ENCODE measurements at places on chromosomes 3 and 15. TPM values are rescaled to one million over a fixed set of nuclear protein-coding genes. Genes with fewer than 3 reads are reported as not detected.
A peak's percentile ranks its signal among the peaks of the same experiment; 100 is the strongest.

FOXB1 gene
- total RNA-seq: not detected

CPNE9 gene
- not detected for total RNA-seq

SLC27A2 gene
- not detected for total RNA-seq

TRAIP gene
- 0.91 TPM for total RNA-seq

CLSTN2 gene
- total RNA-seq: 25.4 TPM

ARL14 gene
- total RNA-seq: not detected

ITIH1 gene
- total RNA-seq: not detected

ARGFX gene
- not detected for total RNA-seq

BFSP2 gene
- not detected for total RNA-seq

NR1D2 gene
- total RNA-seq: 21.1 TPM

HHATL gene
- total RNA-seq: 12.3 TPM

SLC33A1 gene
- total RNA-seq: 31.6 TPM

GLDN gene
- not detected for total RNA-seq

UQCRC1 gene
- 390 TPM for total RNA-seq

GRCh38 chr15:93583968-93584367 is 495.0 kb upstream of the RGMA start:
- no peak for DNase-seq

GRCh38 chr3:100966807-100967206 is 26.4 kb downstream of the ABI3BP start:
- DNase-seq: no peak

GRCh38 chr3:151431940-151432339 is 28.9 kb downstream of the IGSF10 start:
- DNase-seq: peak; percentile 66

- DNase-seq: no peak
These were observed 50.3 kb downstream of the BTLA start for GRCh38 chr3:112448939-112449338.

- DNase-seq: no peak
These were observed 35.9 kb downstream of the EIF4E3 start for GRCh38 chr3:71689291-71689690.

- peak; percentile 22 for DNase-seq
These were observed 758.0 kb downstream of the NTRK3 start for GRCh38 chr15:87498560-87498959.

DNA sequence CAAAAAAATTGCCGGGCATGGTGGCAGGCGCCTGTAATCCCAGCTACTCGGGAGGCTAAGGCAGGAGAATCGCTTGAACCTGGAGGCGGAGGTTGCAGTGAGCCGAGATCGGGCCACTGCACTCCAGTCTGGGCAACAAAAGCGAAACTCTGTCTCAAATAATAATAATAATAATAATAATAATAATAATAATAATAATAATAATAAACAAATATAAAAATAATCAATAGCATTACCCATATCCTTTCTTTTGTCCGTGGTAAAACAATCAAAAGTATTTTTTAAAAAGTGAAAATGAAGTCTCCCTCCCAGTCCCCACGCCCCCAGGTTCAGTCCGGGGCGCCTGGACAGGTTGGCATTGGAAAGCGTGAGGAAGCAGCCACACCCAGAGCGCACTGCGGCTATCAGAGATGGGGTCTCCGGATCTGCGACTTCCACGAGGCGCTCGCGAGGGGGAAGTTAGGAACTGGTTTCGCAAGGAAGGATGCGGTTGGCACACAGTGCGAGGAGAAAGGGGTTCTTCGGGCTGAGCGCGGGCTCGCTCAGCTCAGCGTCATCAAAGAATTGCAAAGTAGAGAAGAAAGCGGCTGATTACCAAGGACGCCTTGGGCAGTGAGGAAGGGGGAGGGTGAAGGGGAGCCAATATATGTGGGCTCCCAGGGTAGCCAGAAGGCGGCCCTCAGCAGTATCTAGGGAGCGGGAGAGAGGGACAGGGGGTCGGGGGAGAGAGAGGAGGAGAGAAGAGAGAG is 69.5 kb upstream of the EPHB3 start:
- DNase-seq: no peak

- DNase-seq: no peak
These were observed 65.2 kb downstream of the LPP start for GRCh38 chr3:188219147-188219546.

GRCh38 chr15:31367730-31368344 is 41.2 kb downstream of the KLF13 start:
- DNase-seq: no peak

- DNase-seq: no peak
These were observed 276.2 kb upstream of the CTNNB1 start for GRCh38 chr3:40923143-40923542.

DNA sequence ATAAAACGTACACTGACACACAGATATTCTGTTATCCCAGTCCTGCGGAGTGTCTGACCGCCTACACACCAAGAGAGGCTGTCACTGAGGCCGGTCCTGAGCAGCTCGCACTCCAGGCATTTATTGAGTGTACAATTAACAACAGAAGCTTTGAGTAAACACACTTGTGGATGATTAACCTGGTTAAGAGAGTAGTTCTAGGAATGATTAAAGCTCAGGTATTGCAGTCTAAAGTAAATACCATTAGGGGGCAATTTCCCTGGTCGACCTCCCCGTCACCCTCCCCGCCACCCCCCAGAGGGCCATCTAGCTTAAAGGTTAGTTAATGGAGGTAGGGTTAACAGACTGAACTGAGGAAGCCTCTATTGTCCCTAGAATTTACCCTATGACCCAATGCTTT is 1278.5 kb downstream of the NSUN3 start:
- DNase-seq: no peak

DNA sequence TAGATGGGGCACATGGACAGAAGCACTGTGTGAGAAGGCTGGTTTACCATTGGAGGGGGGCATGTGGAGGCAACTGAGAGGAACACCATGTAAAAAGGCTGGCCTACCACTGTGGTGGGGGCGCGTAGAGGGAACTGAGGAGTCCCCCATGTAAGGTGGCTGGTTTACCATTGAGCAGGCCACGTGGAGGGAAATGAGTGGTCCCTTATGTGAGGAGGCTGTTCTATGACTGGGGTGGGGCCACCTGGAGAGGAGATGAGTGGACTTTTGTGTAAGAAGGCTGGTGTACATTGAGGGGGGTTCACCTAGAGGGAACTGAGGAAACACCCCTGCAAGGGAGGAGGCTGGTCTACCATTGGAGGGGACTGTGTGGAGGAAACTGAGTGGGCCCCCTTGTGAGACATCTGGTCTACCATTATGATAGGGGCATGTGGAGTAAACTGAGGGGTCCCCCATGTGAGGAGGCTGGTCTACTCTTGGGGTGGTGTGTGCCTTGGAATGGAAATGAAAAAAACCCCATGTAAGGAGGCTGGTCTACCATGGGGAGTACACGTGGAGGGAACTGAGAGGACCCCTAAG is 156.9 kb downstream of the FBLN2 start:
- no peak for DNase-seq

- DNase-seq: peak; percentile 1
These were observed 295.7 kb upstream of the SOX14 start for GRCh38 chr3:137468446-137468845.

DNA sequence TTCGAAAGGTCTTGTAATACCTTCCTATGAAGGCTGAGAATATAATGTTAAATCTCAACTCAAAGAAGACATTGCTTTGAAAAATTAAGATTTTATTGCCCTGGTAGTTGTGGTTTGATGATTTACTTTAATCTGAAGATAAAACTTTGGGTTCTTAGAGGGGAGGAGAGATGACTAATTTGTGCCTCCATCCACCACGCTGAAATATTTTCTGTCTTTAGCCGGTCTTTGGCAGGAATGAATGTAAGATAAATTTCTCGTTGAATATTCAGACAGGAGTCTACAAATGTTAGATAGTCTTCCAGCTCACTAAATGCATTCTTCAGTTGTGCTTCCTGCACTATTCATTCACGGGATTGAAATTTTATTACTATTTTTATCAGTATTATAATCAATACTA is 844.3 kb upstream of the NR2F2 start:
- no peak for DNase-seq

DNA sequence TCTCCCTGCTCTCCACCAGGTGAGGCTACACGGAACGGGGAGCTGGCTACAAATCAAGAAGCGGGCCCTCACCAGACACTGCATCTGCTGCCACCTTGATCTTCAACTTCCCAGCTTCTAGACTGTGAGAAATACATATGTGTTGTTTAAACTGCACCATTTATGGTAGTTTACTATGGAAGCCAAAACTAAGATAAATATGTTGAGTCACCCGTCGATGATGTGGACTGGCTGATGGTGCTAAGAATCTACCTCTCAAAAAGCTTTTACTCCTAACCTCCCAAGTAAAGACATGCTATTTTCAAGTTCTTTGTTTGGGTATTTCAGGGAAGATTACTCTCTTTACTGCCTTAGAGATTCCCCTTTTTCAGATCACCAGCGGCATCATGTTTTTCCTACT is 110.9 kb downstream of the VGLL3 start:
- no peak for DNase-seq

DNA sequence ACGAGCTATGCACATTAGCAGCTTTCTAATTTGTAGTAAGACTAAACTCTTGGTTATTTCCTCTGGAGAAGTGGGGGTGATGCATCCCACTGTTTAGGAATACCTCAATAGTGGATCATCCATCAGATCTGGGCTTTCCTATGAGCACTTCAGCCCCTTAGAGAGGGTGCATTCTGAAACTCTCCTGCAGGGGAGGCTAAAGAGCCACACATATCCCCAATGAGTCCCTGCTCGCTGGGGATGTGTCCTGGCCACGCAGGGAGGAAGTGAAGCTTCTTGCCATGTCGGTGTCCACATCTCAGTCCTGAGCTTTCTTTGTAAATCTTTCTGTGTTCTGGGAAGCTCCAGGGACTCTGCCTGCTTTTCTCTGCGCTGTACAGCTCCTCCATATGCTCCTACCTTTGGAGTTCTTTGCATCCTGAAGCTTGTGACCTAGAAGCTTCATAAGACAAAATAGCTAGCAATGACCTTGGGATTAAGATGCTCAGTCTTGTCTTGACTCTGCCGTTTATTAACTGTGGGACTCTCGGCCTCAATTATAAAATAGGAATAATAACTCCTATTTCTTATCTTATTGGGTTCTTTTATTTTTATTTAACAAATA is 28.3 kb upstream of the MASP1 start:
- DNase-seq: peak; percentile 9

GRCh38 chr3:71930056-71930991 is 145.4 kb upstream of the PROK2 start:
- DNase-seq: peak; percentile 34

DNA sequence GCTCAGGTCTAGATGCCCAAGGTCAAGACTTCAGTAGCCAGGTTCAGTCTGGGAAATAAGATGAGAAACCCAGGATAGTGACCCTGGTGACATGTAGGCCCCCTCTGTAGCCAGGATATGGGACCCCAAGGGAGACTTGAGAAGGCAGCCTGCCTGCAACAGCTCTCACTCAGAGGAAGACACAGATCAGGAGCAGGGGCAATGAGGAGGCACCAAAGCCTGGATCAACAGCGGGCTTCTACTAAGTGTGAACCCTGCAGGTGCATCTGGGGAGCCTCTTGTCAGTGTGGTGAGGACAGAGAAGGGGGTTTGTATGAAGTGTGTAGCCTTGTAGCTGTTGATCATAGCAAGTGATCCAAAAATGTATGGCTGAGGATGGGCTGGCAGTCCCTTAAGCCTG is 25.4 kb downstream of the PLA2G4F start:
- no peak for DNase-seq

- no peak for DNase-seq
These were observed 12.0 kb downstream of the LYSMD4 start for GRCh38 chr15:99721104-99721778.

DNA sequence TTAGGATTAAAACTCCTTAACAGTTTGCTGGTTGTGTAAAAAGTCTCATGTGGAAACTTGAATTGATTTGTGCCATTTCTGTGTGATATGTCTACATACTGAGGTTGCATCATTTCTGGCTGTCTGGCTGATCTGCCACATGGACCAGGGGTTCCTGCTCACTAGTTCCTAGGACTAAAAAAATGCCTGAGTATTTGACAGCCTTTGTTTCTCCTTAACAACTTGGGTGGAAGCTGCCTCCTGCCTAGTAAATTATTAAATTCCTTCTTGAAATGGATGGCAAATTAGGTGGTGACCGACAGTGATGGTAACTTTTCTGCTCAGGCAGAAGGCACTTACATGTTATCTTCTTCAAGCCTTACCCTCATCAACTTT is 226.9 kb upstream of the MRPL3 start:
- no peak for DNase-seq

DNA sequence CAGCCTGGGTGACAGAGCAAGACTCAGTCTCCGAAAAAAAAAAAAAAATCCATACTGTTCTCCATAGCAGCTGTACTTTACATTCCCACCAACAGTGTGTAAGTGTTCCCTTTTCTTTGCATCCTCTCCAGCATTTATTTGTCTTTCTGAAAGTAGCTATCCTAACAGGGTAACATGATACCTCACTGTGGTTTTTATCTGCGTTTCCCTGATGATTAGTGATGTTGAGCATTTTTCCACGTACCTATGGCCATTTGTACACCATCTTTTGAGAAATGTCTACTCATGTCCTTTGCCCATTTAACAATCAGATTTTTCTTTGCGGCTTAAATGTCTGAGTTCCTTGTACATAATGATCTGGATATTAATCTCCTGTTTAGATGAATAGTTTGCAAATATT is 119.3 kb downstream of the RFX7 start:
- DNase-seq: no peak

GRCh38 chr3:194265996-194266964 is 84.8 kb downstream of the CPN2 start:
- peak; percentile 40 for DNase-seq

- DNase-seq: peak; percentile 49
These were observed 50.3 kb downstream of the LRIG1 start for GRCh38 chr3:66450390-66451022.

Data from myocyte (in vitro differentiated cells).